ENCODE measurements at places on chromosomes 3 and 15. TPM values are rescaled to one million over a fixed set of nuclear protein-coding genes. Genes with fewer than 3 reads are reported as not detected.

DNA sequence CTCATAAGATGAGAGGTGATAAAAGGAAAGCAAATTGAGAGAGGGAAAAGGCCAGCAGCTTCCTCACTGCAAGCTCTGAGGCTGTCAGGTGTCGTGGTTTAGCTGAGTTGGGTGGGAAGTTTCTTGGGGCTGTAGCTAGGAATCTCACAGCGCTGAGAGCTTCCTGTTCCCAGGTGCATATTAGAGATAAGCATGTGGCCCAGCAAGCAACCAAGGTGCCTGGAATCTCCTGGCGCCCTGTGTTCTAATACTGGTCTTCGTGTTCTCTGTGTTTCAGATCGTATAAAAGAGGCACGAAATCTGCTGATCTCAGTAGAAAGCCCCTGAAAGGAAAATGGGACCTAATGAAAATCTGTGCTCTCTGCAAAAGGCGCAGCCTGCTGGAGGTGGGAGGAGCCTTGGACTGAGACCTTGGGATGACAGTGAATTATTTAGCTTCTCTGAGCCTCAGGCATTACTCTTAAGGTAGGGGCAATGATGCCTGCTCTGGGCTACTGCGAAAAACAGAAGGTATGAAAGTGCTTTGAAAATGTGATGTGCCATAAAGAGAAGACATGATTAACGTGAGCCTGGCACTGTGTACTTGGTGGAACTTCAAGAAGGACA, 499.9 kb downstream of the TBL1XR1 start:
- no peak for DNase-seq

GRCh38 chr15:31353931-31354330, 27.3 kb downstream of the KLF13 start:
- no peak for DNase-seq

- no peak for DNase-seq
Observed at GRCh38 chr15:60390231-60390630, 7.6 kb downstream of the ANXA2 start.

DNA sequence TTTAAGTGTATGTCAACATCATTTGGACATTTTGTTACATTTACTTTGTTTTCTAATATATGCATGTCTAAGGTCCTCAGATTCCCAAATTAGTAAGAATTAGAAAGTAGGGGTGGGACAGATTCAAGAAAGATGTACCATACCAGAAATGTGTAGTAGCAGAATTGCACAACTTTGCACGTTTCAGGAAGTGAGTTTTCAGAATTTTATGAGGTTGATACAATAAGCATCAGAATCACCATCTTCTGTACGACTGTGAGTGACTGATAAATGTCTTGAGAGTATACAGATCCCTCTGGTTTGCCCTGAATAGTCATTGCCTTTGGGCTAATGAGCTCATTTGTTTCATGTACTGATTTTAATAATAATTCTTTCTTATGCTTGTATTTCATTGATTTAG, 9.3 kb downstream of the ARIH2 start:
- no peak for DNase-seq

DNA sequence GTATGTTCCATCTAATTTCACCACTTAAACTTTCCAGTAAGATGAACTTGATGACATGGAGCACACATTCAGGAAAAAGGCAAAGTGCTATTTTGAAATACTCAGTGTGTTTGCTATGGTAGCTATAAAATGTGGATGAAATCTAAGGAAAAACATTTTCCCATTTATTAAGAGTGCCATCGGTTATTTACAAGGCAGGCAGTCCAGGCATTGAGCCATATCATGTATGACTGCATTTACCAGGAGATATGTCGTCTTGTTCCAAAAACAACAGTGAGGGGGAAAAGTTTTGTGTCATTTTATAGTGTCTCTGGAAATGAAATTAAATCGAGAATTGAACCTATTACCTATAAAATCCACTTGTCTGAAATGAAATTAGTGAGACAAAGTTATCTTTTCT, 13.7 kb downstream of the ANXA2 start:
- DNase-seq = no peak

DNA sequence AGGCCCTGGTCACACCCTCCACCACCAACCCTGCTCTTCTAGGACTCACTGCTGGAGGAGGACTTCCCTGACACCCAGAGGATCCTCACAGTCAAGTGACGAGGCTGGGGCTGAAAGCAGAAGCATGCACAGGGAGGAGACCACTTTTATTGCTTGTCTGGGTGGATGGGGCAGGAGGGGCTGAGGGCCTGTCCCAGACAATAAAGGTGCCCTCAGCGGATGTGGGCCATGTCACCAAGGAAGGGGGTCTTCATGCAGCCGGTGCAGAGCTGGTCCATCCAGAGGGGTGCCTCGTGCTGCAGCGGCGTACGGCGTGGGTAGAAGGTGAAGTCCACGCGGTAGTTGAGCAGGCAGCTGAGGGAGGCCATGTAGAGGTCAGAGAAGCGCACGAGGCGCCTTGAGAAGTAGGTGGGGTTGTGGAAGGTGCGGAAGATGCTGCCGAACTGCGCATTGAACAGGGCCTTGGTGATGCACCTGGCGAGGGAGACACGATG, 9.4 kb downstream of the NT5DC2 start:
- peak; percentile 38 for DNase-seq

GRCh38 chr3:153285982-153286381, 124.0 kb downstream of the RAP2B start:
- no peak for DNase-seq

DPPA4 gene
- total RNA-seq = not detected

UROC1 gene
- not detected for total RNA-seq

DNA sequence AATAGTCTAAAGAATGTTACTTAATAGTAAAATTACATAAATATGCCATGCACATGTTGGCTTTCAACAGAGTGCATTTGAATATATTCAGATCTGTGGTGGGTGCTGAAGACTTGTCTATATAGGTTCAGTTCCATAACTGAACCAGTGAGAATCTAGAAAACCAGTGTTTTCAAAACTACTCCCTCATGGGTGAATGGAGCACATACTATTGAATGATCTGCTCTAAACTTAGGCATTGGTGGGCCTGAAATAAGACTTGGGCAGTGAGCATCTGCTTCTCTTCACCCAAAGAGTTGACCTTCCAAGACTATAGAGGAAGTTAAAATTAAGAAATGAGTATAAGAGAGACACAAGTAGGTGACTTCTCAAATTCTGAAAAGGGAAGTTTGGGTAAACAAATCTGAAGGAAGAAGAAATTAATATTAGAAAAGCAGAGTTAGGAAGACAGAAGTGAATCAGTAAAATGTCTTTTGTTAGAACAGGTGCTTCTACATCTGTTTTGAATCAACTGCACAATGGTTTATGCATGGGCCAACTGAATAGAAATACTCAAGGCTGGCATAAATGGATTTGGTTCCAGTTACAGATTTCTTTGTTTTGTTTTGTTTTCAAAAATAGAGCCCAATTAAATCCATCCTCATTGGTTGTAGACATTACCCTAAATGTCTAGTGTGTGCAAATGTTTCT, 19.3 kb downstream of the ALCAM start:
- no peak for DNase-seq

GRCh38 chr15:69232144-69232543, 66.6 kb upstream of the PAQR5 start:
- no peak for DNase-seq

DNA sequence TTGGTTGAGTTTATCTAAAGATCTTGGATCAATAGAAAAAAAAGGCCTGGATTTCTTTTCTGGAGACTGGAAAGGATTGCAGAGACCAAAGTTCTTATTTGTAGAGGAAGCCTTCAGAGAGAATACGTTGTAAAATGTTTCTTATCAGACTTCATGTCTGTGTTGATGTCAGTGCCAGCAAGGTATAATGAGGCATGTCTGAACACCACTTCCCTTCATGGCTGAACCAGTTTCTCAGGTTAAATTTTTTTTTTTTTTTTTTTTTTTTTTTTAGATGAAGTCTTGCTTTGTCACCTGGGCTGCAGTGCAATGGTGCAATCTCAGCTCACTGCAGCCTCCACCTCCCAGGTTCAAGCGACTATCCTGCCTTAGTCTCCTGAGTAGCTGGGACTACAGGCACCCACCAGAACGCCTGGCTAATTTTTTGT, 17.8 kb upstream of the ZNF774 start:
- DNase-seq = no peak

Measured in Peyer's patch (tissue), 4 donors.